Activated CD8-positive, alpha-beta memory T cell treated with anti-CD3 and anti-CD28 coated beads for 4 hours (primary cell): ENCODE measurements at places on chromosomes 5 and 9.

DNA sequence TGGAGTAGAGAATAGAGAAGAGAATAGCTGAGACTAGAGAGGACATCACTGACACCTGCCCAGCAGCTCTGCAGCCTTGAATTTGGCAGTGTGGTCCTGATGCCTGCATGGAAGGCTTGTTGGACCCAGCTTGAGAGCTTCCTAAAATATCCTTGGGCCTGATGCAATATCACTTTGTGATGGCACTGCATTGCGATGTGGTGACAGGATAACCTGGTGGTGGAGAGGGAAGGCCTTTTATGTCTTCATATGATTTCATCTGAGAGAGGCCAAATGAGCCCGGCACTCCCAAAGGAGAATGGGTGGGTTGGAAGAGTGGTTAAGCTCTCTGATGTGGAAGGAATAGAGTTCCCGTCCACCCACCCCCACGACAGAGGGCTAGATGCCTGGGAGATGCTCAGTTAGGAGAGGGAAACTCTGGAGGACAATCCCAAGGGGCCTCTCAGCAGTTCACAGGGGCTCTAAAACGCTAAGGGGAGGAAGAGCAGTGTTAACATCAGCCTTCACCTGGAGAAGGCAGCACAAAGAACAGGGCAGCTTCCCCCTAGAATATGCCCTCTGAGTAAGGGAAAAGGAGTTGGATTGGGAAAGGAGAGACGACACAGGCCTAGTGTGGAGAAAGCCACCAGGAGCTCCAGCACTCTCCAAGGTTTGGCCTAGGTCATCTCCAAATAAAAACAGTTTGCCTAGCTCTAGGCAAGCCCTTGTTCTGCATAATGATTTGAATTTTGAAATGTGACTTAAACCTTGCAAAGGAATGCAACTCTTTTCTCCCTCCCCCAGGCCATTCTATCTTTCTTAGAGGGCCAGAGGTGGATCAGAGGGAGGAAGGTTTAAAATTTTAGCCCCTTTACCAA is 99.8 kb upstream of the SSBP2 start:
- no peak for DNase-seq

DNA sequence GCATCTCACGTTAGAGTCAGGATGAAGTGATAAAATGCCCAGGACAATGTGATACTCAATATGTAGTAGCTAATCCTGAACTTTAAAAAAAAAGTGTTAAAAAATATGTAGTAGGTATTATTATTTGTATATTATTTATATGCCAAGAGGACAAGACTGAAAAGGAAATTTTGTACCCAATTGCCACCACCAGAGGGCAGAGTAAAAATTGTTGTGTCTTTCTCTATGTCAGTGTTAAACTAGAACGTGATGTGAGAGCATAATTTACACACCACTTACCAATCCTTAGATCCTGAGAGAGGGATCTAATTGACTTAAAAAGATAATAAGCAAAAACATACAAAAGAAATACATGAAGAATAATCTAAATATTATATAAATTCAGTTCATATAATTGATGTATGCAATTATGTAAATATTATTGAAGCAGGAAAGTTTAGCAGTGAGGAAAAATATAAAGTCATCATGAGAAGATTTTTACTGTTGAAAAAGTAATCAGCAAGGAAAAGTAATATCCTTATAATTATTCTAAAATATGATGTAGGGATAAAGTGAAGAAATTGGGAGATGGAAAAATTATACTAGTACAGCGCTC is 288.9 kb downstream of the RAB3C start:
- DNase-seq, result no peak

- DNase-seq, result no peak
Observed at GRCh38 chr9:82062245-82062644, 73.7 kb downstream of the SPATA31D1 start.

GRCh38 chr9:85610074-85610860 is 131.5 kb downstream of the AGTPBP1 start:
- peak; percentile 12 for DNase-seq

DNA sequence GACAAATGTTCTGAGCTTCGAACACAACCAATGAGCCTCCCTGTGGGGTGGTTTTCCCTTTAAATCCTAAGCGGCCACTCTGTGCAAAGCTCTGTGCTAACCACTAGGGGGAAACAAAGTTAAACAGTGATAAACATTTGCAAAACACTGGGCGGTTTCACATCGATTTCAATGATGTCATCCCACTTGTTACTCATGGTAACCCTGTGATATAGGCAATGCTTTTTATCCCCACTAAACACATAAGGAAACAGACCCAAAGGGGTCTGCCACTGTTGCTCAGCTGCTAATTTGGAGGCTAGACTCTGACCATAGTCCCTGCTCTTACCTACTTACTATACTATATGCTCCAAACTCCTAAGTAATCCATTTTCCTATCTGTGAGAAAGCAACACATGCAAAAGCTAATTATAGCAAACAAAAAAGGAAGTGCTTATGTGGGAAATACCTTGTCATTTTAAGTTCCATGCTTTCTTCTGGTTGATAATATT is 57.3 kb downstream of the PTPN3 start:
- DNase-seq, result no peak

DNA sequence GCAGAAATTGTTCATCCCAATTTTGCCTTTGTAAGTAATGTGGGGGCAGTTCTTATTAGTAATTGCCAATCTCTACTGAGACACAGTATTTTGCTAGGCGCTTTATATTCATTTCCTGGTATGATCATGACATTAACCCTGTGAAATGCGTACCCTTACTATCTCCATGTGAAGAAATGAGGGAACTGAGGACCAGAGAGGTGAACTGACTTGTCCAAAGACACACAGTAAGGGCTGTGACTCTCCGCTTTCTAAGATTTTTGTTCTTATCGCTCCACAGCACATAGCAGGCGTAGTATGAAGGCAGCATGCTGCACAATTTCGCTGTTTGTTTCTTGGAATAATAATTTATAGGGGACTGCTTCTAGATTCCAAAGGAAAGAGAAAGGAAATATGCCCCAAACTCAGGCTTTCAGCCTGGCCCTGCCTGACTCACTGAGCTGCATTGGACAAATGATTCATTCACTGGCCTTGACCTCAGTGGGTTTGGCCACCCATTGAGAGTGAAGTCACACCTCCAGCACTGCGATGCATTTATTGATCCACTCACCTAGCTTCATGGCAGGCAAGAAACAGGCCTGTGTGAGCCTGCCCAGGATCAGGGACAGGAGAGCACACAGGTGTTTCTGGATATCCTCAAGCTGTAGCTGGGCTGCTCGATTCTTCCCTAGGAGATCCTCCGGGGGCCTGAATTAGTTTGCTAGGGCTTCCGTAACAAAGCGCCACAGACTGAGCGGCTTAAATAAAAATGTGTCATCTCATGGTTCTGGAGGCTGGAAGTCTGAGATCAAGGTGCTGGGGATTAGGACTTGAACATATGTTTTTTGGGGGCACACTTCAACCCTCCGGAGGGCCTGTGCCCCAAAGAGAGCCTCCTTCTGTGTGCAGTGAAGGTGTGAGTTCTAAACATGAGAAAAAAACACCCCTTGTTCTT is 7.2 kb upstream of the DUSP1 start:
- no peak for DNase-seq

GRCh38 chr5:91125916-91126315 is 257.2 kb downstream of the ARRDC3 start:
- no peak for DNase-seq

GRCh38 chr5:62483556-62483955 is 71.0 kb downstream of the IPO11 start:
- DNase-seq, result no peak

GRCh38 chr5:132020568-132021339 is 9.3 kb upstream of the ACSL6 start:
- DNase-seq, result no peak

GRCh38 chr9:86771420-86771819 is 175.9 kb downstream of the GAS1 start:
- DNase-seq, result no peak

DNA sequence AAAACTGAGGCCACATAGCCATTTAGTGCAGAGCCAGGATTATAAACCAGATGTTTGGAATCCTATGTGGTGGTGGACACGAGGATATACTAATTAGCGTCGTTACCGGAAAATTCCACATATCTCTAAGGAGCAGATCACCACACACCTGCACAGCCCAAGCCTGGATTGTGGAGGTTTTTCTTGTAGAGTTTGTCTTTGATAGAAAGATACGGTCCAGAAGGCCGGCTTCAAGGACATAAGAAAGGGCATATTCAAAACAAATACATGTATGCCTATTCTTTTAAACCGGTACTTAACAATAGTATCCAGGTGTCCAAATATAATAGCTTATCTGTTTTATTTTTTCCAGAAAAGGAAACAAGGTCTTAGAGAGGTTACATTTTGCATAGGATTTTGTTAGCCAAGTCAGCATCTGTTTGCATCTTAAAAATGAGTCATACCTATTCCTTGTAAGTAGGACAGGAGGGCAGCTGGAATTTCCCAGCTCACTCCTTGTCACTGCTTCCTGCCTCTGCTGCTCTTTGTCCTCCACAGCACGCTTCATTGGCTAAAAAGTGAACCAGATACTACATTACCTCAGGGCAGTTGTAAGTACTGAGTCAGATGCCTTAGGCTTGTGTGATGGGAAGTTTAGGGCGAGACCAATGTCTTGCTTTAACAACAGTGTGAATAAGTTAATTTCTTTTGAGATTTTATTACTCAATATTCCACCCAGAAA is 3.6 kb downstream of the TMC1 start:
- no peak for DNase-seq

- no peak for DNase-seq
Observed at GRCh38 chr5:16983022-16983639, 47.0 kb upstream of the MYO10 start.

- DNase-seq, result no peak
Observed at GRCh38 chr9:127291246-127291778, 26.7 kb downstream of the GARNL3 start.

GRCh38 chr9:125920402-125920801 is 173.2 kb downstream of the PBX3 start:
- DNase-seq, result no peak

DNA sequence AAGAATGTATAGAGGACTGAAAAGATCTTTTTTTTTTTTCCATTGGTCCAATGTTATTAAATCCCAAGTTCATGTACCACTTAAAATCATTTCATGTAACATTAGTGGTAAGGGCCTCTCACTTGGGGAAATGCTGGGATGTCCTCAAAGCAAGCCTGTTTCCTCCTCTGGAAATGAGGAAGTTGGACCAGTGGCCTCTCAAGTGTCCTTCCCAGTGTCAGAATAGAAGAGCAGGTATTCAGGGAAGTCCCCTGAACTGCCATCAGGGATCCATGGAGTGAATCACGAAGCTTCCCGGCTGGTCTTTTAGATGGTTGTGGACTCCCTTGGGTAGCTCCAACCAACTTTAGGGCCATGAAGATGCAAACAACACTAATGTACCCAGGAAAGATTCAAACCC is 55.2 kb upstream of the AFAP1L1 start:
- DNase-seq, result no peak

DNA sequence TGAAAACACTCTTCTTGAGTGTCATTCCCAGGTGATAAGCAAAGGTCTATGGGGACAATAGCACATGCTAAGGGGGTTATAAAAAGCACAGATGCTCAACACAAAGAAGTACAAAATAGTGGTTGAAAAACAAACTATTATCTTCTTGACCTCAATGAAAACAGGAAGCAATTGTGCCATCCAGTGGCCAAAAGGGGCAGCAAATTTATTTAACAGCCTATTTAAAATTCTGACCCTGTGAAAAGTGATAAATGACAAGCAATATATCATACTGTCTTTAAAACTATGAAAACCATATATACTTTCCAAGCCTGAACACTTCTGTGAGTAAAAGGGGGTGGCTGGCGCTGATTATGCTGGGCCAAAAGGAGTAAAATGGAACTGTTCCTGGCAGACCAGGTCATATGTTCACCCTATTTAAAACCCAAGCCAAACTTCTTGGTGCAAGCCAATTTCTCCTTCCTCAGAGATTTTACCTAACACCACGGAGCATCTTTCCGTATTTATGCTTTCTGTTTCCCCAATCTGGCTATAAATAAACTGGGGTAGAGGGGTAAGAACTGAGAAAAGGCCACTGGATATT is 29.7 kb downstream of the TEX10 start:
- no peak for DNase-seq
